Activated naive CD4-positive, alpha-beta T cell (primary cell): ENCODE measurements at places on chromosomes 4 and X.

- no peak for DNase-seq
Observed at GRCh38 chr4:5267408-5267807, 216.1 kb downstream of the STK32B start.

- DNase-seq = no peak
Observed at GRCh38 chrX:115913575-115913974, 257.0 kb upstream of the AGTR2 start.

DNA sequence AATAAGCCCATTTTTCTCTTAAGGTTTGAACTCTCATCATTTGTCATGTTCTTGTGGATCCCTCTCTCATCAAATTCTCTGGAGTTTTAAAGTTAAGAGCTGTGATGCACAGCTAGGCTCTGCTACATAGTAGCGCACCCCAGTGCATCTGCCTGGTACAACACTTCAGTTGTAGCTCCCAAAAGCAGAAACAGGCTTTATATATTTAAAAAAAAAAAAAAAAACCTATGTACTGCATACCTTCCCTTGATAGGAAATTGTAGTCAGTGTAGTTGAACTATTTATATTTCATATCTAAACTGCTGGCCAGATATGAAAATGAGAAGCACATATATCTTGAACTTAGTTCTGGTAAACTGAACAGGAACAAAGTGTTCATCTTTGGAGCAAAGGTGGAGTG is 131.4 kb downstream of the KLHL13 start:
- no peak for DNase-seq

DNA sequence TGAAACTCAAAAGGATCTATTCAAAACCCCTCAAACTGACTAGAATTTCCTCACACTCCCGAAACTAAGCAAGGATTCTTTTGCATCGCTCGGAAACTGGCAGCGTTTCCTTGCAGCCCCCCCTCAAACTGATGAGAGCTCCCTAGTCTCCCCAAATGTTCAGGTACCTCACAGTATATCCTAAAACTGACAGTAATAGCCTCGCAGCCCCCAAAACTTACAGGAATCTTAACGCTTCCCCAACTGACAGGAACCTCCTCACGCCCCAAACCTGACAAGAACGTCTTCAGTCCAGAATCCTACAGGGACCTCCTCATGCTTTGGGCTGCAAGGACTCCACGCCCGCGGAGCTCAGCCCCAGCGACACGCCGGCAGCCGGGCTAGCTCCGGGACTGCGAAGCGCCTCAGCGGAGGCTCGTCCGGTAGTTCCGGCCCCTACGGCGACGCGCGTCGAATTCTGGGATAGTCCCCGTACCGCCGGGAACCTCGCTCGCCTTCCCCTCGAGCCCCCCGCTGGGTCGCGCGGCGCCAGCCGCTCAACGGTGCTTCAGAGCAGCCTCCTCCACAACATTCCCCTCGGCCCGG is 640 bp downstream of the PHF8 start:
- peak; percentile 19 for DNase-seq

GRCh38 chr4:89834486-89835209 is 2.3 kb downstream of the SNCA start:
- DNase-seq = no peak

DNA sequence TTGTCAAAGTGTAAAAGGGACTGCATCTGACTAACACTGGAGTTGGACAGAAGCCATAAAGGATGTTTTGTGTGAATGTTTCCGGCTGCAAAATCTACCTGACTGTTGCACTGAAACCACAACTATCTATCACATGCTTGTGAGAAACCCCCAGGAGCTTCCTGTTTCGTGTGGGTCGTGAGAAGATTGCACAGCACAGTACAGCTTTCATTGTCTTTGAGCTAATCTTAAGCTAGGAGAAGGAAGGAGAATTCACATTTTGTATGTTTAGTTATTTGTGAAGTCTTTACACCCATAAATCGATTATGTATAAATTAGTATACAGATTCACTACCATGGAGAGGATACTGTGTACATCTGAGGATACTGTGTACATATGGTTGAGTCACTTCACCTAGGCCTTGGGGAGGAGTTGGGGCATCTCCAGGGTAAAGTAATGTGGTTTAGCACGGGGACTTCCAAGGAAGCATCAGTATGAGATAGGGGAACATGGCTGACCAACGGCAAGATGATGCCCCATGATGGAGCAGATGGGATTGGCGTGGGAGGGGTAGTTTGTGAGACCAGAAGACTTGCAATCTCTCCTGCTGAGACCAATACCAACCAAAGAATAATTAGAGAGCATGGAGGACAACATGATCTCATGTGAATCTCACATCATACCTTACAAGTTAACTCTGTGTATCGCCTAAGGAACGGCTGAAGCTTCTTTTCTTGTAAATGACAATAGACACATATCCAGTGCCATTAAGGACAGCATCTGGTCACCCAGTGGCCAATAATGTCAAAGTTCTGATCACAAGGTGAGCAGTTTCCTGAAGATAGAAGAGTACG is 43.1 kb upstream of the FAM9C start:
- DNase-seq = peak; percentile 32

GRCh38 chr4:118357601-118358000 is 4.8 kb upstream of the PRSS12 start:
- no peak for DNase-seq
